T1000 (cell line): ENCODE measurements at places on chromosomes 6 and 20.

DNA sequence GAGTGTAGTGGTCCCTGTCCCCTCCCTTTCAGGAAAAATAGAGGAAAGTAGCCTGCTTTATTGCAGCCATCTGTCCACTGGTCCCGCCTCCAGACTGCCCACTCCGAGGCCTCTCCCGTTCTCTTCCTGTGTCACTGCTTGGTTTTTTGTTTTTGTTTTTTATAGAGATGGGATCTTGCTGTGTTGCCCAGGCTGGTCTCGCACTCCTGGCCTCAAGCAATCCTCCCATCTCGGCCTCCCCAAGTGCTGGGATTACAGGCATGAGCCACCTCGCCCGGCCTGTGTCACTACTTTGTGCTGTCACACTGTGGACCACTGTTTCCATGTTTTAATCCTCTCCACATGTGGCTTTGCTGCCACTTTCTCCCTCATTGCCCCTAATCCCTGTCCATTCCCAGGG lies 71.2 kb downstream of the ZBTB2 start:
- no peak for DNase-seq

DNA sequence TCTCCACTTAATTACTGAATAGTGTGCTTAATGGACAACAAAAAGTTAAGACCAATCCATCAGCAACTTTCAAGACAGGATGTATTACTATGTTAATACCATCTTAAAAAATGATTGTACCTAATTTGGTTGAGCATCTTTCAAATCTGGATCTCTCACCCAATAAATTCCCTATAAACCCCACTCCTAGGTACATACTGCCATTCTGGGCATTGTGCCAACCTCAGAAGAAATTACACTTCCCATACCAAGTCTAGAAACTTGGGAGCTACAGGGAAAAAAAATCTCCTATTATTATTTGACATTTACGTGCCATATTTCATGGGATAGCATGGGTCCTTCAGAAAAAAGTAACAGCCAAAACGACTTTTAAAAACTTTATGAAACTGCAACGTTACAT lies 5.1 kb downstream of the SYNCRIP start:
- DNase-seq = no peak

DNA sequence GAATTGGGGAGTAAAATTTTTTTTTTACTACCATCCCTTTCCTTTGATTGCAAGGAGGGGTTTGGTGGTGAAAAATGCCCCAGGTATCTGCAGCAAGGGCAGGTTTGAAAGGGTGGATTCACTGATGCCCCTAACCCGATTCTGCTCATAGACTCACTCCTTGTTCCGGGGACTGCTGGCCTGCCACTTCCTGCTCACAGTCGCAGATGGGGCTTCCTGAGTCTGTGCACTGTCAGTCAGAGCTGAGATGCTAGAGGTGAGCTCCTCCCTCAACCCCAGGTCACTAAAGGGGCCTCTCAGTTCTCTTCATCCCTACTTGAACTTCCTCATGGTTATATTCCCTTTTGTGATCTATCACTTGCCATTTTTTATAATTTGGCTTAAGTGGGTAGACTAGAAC lies 357.9 kb downstream of the FARS2 start:
- DNase-seq = no peak

GRCh38 chr6:137724018-137724403 lies 143.0 kb upstream of the TNFAIP3 start:
- no peak for DNase-seq

DNA sequence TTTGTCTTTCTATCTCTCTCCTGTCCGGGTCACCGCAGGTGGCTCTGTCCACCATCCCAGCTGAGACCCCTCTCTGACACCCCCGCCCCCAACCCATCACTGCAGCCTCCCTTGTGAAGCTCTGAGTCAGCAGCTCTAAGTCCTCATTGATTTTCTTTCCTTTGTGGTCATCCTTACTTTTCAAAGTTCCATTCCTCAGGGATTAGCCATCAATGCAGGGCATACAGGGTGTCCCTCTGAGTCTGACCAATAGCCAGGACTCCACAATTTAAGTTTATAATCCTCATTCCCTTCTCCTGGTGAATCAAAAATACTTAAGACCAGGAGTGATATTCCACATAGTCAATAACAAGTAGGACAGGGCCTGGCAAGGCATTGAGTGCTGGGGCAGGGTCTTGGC lies 333.3 kb upstream of the CNR1 start:
- DNase-seq = no peak

DNA sequence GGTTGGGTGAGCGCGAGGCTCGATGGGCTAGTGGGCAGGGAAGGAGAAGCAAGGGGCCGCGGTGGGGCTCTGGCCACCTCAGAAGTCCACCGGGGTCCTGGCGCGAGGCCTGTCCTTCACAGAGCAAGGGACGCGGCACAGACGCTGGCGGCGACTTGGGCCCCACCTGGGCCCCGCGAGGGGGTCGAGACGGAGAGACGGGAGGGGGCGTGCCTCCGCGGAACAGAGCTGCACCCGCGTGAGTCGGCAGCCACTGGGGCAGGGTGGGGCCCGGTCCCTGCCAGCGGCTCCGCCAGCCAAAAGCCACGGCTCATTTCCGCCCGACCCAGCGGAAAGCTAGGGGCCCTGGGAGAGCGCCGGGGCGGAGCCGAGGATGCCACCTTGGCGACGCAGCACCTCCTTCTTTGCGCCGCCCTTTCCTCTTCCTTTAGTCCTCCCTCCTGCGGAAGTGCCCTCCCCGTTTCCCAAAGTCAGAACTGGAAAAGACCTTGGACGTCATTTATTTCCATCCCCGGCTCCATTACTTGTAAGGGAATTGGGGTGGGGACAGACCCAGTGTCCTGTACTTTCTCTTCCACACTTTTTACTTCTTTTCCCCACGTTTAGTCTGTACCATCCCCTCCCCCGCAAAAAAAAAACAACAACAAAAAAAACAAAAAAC lies at the start of gene CUL7:
TSS of gene CUL7 (minus strand) at position 307 of the 661 bp plus-strand sequence. CDS start 1,063 bp downstream, outside the sequence.
- DNase-seq = peak; percentile 89

DNA sequence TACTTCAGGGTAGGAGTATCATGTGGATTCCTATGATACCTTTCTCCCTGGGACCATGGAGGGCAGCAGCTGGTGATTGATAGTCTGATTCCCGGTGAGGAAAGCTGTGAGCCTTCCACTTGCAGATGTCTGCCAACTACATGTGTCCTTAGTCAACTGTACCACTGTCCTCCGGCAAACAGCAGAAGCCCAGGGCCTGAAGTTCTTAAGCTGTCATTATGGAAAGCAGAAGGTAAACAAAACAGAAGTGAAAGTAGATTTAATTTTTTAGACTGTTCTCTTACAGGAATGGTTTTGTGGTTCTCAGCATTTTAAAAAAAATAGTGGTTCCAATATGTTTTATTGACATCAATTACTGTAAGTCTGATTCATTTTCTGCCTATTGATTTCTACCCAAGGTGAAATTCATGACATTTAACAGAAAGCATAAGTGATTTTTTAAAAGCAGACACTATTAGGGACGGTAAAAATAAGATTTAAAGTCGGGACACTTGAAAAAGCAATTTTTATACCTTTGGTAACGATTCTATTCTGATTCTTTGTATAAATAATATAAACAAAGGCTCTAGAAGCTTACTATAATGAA lies 36.6 kb downstream of the PTPN1 start:
- no peak for DNase-seq

DNA sequence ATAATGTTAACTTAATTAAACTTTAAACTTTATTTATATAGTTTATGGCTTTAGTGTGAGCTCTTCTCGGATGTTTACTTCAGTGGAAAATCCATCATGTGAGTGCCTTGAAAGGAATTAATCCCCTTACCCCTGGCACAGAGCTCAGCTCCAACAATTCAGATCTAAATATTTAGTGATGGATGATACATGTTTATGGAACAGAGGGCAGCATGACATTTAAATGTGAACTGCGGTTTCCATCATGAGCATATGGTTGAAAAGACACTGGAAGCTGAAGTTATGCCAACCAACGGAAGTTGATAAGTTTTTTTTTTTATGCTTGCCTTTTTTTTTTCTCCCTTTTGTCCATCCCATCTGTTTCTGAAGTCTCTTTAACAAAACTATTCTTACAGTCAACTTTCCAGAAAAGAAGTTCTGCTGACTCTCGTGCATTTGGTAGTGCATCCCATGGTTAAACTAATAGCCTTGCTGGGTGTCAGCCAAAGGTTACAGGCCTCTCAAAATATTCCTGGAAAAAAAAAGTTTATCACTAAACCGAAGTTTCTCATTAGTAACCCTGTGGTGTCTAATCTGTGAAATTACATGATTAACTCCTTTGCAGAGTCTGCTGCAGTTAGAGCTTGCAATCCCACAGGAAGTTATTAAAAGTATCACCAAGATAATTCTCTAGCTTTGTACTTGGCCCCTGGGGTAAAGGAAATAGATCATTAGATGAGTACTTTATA lies 243.9 kb upstream of the TCF21 start:
- no peak for DNase-seq
